CD4-positive, alpha-beta T cell treated with Interleukin-2 at 100 ng/mL for 4 hours (primary cell): ENCODE measurements at places on chromosomes 5 and 9.

GRCh38 chr5:110823571-110823970 lies 84.8 kb downstream of the SLC25A46 start:
- no peak for DNase-seq

GRCh38 chr5:170538696-170539586 lies 35.1 kb downstream of the KCNIP1 start:
- no peak for DNase-seq

DNA sequence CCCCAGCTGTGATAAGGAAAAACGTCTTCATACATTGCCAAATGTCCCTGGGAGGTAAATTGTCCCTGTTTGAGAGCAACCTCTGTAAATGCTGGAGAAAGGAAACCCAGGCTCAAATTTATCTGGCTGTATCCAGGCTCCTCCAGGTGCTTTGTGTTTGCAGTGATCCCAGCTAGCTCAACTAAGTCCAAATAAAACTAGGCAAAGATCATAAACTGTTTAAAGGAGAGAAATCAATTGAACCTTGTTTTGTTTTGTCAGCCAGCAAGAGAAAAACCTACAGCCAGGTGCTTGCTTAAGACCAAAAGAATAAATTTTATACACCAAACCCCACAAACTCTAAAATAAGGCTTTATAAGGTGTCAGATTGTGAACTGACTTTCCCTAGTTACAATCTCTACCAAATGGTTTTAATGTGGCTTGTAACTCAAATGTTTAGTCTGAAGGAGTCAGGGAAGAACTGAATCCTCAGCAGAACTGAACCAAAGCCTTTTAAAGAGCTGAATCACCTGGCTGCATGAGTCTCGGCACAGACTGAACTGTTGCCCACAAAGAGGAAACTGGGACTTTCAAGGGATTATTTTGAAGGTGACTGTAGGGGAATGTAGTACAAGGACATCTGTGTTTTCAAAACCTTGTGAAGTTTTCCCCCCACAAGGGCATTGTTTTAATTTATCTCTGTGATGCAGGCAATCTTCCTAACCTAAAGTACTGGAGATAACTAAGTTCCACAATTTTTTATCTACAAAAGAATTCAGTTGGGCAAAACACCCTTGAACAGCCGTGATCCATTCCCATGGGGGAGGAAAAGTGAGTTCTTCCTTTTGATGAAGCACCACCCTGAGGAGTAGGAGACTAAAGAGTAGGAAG lies 201.7 kb upstream of the TARS1 start:
- no peak for DNase-seq

DNA sequence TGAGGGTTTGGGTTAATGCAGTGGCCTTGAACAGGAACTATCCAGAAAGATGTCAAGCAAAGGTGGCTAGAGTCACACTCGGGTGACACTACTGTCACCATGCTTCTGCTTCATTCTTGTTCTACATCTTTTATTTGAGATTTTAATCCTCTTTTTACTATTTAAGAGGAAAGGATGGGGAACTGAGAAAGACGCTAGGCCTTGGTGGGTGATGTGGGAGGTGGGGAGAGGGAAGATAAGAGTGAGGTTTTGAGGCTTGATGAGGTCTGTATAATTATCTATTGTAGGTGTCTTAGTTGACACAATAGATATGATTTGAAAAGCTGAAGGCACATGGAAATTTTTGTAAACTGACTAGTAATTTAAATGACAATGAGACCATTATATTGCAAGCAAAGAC lies 3.5 kb upstream of the BASP1 start:
- no peak for DNase-seq

DNA sequence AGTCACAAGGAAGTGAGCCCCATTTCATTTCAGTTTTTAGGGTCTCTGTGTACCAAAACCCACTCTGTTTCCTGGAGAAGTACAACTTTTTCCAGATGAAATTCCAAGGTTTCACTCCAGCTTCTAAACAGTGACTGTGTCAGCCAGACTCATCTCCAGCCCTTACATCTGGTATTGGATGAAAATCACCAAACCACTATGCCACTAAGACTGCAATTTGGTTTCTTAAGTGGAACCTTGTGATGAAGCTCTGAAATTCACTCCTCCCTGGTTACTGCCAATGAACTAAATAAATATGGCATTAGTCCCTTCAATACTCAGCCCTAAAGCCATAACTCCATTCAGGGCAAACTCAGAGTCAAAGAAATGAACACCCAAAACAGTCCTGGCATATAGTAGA lies 211.2 kb upstream of the DAPK1 start:
- DNase-seq, result no peak

DNA sequence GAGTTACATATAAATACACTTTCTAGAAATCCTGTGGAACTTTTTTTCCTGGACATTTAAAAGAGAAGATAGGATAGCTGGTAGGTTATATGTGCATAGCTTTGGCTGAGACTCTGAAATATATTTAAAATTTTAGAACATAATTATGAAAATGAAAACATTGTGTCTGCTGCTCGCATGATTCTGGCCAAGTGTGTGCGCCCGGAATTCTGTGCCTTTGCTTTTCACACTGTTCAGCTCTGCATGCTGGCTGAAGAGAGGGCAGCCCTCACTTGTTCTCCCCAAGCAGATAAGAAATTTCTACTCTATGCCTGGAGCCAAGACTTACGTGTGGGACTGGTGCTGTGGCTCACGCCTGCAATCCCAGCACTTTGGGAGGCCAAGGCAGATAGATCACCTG lies 153.9 kb downstream of the MED10 start:
- DNase-seq, result no peak

GRCh38 chr5:178555005-178555404 lies 35.2 kb downstream of the COL23A1 start:
- DNase-seq, result no peak

DNA sequence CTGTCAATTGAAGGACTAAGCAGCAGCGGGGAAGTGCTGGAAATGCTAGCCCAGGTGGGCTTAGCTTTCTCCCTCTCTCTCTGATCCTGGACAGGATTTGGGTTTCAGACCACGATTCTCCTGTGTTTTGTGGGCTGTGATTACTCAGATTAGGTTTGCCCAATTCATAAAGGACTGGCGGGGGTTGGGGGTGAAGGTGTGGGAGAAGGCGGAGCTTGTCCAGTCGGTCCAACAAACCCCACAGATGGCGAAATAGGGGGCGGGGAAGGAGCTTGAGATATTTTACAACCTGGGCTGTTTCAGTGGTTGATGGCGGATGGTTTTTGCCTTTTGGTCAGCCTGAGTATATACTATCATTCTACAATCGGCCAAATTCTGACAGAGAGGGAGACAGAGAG lies 35.2 kb downstream of the PCDHAC2 start:
- DNase-seq, result no peak

DNA sequence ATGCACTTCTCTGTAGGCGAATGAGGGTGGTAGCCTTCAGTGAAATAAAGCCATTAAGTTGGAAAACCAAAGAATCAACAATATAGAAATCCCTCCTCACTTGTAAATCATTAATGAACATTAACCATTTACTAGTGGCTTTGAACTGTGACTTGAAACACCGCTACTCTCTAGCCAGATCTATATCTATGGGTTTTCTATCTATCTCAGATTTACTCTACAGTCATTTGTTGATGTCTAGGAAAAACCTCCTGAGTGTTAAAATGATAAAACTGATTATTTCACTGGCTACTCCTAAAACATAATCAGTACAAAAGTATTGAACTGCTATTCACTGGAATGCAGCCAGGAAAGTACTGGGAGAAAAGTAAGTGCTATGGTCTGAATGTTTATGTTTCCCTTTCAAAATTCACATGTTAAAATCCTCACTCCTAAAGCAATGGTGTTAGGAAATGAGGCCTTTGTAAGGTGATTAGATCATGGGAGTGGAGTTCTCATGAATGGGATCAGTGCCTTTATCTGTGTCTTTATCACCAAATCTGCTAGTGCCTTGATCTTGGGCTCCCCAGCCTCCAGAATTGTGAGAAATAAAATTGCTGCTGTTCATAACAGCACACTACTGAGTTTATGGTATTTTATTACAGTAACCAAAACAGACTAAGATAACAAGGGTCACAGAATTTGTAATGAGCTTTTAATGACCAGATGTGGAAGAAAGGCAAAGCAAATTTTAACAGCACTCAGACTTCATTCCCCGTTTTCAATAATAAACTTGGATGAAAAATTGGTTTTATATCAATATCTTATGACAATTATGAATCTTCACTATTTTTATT lies 8.6 kb upstream of the OXCT1 start:
- DNase-seq, result no peak

- DNase-seq, result no peak
Observed at GRCh38 chr9:841371-842209, at the start of gene DMRT1. Gene DMRT1 (plus strand): TSS chr9:841697. CDS start chr9:841839, 142 bp downstream.

DNA sequence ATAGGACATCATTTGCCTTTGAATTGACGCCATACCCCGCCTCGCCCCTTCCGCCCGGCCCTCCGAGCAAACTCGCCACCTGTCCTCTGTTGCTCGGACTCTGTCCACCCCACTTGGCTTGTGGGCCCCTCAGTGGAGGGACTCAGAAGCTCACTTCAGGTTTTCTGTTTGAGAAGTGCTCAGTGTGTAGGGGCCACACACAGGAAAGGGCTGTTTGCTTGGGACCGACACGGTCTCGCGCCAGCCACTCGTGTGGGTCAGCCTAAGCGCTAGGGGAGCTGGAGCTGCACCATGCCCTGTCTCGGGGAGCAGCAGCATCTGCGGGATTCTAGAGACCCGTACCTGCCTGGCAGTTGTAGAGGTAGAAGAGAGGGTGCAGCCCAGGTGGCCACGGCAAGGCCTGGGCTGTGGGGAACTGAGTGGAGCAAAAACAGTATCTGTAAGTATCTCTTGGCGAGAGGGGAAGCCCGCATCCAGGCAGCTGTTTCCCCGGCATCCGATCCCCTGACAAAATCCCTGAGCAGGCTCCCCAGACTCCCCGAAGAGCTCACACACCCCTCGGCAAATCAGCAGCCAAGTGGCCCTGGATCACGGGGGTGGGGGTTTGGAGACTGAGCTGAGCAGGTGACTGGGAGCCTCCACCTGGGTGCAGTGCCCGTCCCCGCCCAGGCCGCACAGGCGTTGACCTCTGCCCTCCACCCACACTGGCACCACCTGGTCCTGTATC lies 52.2 kb downstream of the COL5A1 start:
- no peak for DNase-seq
